ENCODE measurements at places on chromosomes 1 and 21.

DNA sequence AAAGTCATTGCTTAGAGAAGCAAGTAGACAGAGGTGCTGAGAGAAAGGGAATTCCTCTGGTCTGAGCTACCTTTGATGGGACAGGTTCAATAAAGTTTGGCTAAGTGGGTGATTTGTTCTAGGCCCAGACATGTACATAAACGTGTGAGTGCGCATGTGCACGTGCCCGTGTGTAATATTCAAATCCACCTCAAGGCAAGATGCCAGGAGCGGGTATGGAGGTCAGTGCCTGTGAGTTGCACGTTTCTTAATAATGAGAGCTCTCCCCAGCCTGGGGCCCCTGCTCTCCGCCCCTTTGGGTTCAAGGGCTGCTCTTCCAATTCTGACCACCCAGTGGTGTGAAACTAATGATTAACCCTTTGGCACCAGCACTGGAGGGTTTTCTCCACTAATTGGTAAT, 53.8 kb upstream of the LMO4 start:
- no peak for DNase-seq

DNA sequence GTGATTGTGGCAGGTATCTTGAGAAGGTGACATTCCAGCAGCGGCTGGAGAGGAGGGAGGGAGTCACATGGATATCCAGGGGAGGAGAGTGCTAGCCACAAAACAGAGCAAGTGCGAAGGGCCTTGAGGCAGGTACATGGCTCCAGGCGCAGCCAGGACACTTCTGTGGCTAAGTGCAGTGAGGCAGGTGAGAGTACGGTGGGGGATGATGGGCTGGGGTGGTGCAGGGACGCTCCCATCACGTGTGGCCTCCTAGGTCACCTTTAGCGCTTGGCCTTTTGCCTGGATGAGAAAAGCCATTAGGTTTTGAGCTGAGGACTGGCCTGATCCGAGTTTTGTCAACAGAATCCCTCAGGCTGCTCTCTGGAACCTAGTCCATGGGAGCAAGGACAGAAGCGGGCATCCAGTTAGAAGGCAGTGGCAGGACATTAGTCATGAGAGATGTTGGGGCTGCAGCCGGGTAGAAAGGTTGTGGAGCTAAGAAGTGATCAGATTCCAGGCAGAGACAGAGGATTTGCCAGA, 31.6 kb downstream of the SMYD2 start:
- DNase-seq = no peak

DNA sequence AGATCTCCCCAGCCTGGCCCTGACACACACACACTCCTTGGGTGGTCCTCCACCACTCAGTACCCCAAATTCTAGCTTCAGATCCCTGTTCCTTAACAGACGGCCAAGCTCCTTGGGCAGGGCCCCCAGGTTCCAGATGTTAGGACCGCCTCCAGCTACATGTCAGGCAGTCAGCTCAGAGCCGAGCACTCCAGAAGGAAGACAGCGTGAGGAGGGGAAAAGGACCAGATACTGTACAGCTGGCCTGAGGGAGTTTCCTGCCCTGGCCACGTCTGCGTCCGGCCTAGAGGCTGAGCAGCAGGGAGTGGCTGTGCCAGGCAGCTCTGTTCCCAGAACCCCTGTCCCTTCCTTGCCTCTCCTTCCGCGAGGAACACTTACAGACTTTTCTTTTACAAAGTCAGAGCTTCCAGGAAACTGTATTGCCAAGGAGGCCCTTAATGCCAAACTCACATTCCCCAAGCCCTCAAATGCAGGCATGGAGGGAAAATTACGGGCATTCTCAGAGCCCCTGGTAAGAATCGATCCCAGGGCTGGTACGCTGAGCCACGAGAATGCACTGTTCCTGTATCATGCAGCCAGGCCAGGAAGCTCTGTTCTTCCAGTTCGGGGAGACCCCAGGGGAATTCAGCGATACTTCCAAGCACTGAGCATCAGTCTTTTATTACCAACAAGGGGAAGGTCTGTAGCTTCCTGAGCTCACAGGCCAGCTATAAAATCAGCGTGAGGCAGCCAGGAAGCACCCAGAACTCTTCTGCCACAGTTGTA, 45.2 kb upstream of the CNTN2 start:
- DNase-seq = no peak

DNA sequence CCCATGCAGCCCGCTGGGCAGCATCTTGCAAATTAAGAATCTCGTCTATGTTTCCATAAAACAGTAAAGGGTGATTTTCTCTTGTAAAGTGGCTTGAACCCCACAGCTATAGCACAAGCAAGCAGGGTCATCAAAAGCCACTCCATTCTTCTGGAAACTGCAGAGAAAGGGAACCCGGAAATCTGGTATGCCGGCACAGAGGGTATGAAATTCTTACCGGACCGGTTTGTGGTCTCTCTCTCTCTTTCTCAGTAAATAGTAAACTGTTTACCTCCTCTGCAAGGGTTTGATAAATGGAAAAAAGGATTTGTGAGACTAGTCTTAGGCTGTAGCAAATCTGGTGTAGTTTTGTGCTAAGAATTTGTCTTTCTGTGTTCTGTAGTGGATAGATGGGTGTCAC, 2.7 kb upstream of the ADSS2 start:
- DNase-seq = no peak

DNA sequence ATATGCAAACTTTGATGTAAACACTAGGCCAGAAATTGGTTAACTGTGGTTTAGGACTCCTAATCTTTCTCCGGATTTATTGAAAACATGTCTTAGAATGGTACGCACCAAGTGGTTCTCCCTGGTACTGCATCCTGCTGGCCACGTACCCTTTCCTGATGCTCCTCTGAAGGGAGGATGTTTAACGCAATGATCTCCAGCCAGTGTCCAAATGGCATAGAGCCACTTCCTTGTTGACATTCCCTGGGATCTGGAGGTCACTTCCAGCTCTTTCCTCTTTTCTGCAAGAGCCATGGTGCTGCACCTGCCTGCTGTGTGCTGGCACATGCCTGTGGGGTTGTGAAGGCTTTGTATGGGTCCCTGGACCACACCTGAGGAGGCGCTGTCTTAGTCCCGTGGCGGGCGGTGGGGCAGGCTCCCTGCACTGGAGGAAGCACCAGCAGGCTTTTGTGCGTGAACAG, 53.9 kb downstream of the GALNT2 start:
- no peak for DNase-seq

DNA sequence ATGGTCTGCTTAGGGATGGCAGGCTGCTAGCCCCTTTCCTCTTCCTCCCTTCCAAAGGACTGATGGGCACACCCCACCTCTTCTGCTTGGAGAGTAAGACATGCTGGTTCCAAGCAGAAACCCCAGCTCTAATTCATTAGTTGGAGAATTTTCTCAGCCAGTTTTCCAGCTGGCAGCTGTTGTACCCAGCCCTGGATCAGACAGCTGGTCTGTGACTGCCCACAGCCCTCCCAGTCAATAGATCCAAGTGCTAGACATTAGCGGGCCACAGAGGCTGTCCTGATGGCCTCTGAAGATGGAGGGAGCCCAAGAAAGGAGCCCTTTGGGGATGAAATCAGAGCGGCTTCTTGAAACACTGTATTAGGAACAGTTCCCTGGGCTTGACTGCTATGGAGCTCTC, 35.8 kb downstream of the ACOT11 start:
- DNase-seq = no peak

DNA sequence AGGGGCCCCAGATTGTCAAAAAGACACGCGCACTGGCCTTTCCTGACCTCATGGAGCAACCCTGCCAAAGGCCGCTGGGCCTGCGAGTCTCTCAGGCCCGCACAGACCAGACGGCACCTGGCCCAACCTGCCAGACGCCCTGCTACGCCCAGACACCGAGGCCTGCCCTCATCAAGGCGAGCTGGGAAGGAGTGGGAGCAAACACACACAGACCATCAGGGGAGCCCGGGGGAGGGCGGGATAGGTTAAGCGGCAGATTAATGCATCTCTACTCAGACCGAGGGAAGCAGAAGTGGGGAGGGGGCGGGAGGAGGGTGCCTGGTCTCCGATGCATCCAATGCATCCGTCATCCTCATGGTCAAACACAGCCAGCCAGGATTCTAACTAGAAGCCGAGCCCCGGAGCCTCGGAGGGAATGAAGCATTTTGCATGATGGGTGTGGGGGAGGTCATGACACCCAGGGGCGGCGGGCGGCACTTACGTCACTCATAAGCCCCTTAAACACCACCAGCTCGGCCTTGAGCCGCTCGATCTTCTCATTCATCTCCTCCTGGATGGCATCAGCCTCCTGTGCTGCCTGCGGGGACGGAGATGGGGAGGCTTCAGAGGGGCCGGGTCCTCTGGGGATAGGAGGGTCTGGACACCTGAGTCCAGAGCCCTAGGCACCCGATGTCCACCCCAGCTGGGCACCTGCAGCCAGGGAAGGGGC, 17.0 kb upstream of the ALDH4A1 start:
- no peak for DNase-seq

DNA sequence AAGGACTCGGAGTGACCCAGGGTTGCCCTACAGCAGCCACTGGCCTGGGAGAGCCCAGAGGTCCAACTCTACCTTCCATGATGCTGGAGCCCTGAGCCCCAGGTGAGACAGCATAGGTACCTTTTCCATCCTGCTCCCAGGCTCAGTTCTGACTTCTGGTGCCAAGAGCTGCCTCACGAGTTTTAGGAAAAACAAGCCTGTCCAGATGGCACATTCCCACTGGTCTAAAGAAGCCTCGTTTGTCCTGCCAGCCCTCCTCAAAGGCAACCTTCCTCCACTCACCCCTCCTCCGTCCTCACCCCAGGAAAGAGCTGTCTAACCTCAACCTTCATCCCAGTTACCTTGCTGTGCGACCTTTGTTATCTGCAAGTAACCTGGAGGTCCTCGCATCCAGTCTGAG, 53.5 kb upstream of the PRELP start:
- DNase-seq = no peak

GRCh38 chr1:198978523-198978922, 339.7 kb downstream of the PTPRC start:
- no peak for DNase-seq

DNA sequence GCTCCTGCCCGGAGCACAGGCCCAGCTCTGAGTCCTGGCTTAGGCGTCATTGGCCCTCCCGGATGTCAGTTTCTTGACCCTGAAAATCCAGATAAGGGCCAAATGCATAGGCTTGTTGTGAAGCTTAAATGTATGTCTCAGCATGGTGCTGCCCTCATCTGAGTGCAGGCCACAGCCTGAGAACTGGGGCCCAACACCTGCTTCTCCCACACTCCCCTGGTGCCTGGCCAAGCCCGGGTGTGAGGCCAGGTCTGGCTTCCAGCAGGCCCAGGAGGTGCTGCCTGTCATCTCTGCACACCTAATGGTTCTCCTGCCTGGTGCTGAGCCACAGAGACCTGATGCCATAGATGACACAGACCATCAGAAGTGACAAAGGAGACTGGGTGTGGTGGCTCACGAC, 14.0 kb downstream of the MX2 start:
- DNase-seq = no peak

GRCh38 chr1:202329891-202330290, 11.8 kb downstream of the UBE2T start:
- DNase-seq = no peak

GRCh38 chr1:11845641-11846335, 1.8 kb downstream of the NPPA start:
- DNase-seq = no peak

DNA sequence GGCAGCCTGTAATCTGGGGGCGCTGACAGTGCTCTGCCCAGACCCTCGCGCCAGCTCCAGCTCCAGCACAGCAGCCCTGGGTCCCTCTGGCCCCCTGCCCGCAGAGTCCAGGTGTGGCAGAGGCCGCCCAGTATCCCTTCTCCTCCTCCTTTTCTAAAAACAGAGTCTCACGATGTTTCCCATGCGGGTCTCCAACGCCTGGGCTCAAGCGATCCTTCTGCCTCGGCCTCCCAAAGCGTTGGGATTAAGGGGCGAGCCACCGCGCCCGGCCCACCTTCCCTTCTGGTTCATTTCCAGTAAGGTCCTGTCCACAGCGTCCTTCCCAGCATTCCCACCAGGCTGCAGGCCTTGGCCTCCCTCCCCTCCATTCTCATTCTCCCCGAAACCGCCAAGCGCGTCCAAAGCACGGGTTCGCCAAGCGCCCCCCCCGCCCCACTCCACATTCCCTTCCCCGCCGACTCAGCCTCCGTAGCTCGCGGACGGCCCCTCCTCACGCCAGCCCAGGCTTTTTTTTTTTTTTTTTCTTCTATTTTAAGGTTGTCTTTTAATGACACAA, 2.0 kb upstream of the PCBP3 start:
- no peak for DNase-seq

- DNase-seq = no peak
These were observed 37.8 kb upstream of the CD34 start for GRCh38 chr1:207948536-207949250.

DNA sequence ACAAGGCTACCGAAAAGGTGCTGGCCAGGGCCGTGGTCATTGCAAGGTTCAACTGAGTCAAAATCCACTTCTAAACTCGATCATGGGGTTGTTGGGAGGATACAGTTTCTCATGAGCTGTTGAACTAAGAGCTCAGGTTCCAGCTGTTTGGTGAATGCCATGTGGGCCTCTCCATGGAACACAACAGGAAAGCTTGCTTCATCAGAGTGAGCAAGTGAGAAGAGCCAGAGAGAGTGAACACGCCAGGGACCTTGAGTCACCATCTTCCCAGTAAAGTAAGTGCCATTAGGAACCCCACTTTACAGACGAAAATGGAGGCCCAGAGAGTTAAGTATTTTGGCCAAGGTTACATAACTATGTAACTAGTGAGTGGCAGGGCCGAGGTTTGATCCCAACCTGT, 475.1 kb upstream of the VAMP3 start:
- DNase-seq = no peak

GRCh38 chr1:167443757-167444156, 74.6 kb downstream of the CD247 start:
- DNase-seq = no peak

- DNase-seq = peak; percentile 74
These were observed 442 bp upstream of the AHCYL1 start for GRCh38 chr1:109984190-109984455.
